Activated CD4-positive, alpha-beta memory T cell treated with anti-CD3 and anti-CD28 coated beads, Interleukin-2, amount 10 ng/mL, durations not matched to agents 7 days and 5 days (primary cell): ENCODE measurements at places on chromosomes 2 and 18. TPM values are rescaled to one million over a fixed set of nuclear protein-coding genes. Genes with fewer than 3 reads are reported as not detected.
A peak's percentile ranks its signal among the peaks of the same experiment; 100 is the strongest.

SPTBN1 gene
- 112 TPM for total RNA-seq

PTPRM gene
- 12.3 TPM for total RNA-seq

DNAJC10 gene
- 56.8 TPM for total RNA-seq

ITPRIPL1 gene
- 43.7 TPM for total RNA-seq

DLGAP1 gene
- total RNA-seq = 0.53 TPM

BOLL gene
- total RNA-seq = not detected

TRPM8 gene
- not detected for total RNA-seq

MROH2A gene
- not detected for total RNA-seq

DNA sequence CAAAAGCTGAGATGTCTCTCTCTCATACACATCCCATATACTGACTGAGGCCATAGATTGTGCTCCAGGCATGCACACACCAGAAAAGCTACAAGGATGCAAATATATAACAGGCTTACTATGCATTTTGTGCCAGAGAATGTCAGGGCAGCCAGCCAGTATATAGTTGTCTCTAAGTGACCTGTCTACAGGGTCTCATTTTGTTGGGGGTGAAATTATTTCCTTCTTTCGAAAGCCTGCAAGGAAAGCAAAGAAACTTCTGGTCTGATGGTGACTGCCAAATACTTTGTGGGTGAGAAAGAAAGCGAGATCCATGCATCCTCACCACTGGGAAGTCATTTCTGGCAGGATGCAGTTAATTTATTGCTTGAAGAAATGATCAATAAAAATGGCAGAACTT lies 70.2 kb downstream of the CDCA7 start:
- DNase-seq = no peak

GRCh38 chr2:15940661-15941480 lies 521 bp downstream of the MYCN start:
- no peak for DNase-seq

DNA sequence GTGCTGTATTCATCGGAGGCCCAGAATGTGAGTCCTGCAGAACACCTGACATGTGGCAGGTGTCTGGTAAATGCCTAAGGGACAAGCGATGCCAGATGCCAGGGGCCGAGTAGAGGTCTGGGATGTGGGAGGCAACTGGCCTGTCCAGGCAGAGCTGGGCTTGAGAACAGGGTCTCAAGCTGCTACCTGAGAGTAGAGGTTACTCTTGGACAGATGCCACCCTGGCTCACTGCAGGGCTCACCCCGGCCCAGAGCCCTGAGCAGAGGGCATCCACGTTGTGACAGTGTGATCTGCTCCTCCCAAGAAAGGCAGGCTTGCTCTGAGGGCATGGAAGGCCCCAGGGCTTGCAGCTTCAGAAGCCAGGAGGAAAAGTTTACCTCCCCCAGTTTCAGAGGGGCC lies 692.0 kb upstream of the ID2 start:
- no peak for DNase-seq

- no peak for DNase-seq
These were observed 9.8 kb downstream of the BOLA3 start for GRCh38 chr2:74137651-74138599.

DNA sequence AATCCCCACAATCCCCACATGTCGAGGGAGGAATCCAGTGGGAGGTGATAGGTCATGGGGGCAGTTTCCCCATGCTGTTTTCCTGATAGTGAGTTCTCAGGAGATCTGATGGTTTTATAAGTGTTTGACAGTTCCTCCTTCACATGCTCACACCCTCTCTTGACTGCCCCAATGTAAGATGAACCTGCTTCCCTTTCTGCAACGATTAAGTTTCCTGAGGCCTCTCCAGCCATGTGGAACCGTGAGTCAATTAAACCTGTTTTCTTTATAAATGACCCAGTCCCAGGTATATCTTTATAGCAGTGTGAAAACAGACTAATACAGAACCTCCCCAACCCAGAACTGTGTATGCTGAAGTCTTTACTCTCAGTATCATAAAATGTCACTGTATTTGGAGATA lies 289.5 kb upstream of the MMADHC start:
- no peak for DNase-seq

GRCh38 chr18:35703043-35703688 lies 121.6 kb downstream of the GALNT1 start:
- DNase-seq = no peak

- peak; percentile 58 for DNase-seq
These were observed 19.4 kb downstream of the THAP4 start for GRCh38 chr2:241617431-241618154.

DNA sequence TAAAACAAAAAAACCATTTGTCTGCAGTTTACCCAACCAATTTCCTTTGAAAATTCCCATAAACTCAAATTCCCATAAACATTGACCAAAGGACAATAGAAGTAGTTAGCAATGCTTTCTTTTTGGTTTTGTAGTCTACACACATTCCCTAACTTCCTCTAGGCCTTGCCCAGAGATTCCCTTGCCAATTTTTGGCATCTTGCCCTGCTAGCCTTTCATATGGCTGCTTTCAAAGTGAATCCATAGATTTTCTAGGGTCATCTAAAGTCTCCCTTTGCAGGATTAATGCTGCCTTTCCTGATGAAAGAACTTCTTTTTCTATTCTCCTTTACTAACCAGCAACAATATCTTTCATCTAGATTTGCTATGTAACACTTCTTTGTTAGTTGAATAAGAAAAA lies 33.4 kb downstream of the THSD7B start:
- no peak for DNase-seq

GRCh38 chr2:160836755-160837154 lies 323.5 kb upstream of the TANK start:
- DNase-seq = no peak

DNA sequence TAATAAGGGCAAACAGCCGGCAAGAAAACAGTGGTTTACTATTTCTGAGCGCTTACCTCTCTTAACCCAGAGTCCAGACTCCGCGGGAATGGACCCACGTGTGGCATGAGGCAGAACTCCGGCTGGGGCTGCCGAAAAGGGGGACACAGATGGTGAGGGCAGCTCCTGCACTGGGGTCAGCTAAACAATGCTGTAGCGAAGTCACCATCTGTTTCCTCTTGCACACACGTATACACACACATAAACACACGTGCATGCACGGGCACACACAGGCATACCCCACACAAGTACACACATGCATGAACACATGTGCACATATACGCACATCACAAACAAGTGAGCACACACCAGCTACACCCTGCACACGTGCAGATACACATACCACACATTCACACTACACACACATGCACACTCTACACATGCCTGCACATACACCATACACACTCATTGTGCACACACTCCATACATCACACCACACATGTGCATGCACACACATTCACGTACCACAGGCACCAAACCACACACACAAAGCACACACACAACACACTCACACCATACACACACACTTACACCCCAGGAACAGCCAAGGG lies 105.9 kb upstream of the ID2 start:
- DNase-seq = no peak

DNA sequence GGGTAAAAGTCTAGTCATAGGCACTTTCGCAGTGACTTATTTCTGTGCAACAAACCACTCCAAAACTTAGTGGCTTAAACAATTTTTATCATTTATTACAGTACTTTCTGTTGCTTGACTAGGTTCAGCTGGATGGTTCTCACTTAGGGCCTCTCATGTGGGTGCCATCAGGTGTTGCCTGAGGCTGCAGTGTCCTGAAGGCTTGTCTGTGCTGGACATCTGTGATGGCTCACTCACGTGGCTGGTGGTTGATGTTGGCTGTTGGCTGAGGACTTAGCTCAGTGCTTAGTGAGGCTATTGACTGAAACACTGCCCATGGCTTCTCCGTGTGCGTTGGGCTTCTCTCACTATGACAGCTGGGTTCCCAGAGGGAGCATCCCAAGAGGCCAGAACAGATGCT lies 81.4 kb upstream of the GCFC2 start:
- DNase-seq = no peak

GRCh38 chr2:73969356-73969755 lies 15.4 kb upstream of the TET3 start:
- DNase-seq = no peak

DNA sequence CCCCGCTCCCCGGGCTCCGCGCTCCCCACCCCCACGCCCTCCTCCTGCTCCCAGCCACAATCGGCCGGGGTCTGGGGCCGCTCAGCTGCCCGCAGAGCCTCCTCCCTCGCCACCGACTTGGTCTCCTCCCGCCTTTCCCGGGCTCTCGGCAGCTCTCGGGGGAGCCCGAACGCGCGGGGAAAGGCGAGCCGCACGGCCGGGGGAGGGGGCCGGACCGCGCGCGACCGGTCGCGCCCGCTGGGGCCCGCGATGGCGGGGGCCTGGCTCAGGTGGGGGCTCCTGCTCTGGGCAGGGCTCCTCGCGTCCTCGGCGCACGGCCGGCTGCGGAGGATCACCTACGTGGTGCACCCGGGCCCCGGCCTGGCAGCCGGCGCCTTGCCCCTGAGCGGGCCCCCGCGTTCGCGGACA lies 327 bp downstream of the LTBP1 start:
- DNase-seq = peak; percentile 17

- DNase-seq = no peak
These were observed 228.4 kb downstream of the MGAT5 start for GRCh38 chr2:134482131-134482723.

GRCh38 chr2:189960346-189960745 lies 102.2 kb downstream of the MSTN start:
- DNase-seq = no peak

DNA sequence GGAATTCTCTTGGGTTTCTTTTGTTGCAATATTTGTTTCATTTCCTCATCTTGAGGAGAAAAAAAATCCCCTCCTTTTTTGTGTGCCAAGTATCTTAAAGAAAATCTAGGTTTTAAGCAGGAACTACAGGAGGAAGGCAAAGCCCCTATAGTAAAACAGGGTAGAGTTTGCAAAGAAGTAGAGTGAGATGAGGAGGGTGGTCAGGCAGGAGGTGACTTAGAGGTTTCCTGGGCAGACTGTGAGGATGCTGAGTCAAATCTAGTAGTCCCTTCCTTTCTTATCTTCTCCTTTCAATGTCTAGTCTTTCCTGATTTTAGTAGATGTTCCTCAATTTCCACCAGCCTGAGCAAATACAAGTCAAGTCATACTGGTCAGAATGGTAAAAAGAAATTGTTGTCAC lies 222.5 kb downstream of the PMAIP1 start:
- no peak for DNase-seq

- DNase-seq = no peak
These were observed 34.7 kb upstream of the ALPP start for GRCh38 chr2:232343821-232344220.

GRCh38 chr2:233462826-233463470 lies 103.6 kb downstream of the USP40 start:
- no peak for DNase-seq

DNA sequence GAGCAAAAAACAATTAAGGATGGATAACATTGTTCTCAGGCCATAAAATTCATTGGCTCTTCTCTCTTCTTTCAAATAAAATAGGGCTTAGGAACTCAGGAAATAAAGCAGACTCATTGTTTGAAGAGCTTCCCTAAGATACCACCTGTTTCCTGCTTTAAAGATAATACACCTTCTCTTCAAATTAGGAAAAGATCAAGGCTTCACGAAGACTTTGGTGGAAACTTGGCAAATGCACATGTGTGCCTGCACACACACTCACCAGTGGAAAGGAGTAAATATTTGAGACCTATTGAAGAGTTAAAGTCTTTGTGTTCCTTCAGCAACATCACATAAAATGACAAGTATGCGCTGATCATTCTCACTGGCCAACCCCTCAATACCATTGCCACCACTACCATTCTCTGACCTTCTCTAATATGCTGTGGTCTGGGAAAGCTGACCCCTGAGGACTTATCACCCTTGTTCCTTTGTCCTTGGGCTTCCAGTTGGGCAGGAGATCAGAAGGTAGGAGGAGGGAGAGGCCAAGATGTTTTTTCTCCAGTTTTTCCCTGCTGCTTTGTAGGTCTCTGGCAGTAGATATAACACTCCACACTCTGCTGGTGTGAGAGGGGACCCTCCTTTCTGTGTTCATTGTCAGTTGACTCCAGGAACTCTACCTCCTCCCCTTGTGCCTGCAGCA lies 53.5 kb upstream of the SPOPL start:
- no peak for DNase-seq

- peak; percentile 23 for DNase-seq
These were observed 89.4 kb downstream of the CELF4 start for GRCh38 chr18:37476182-37476581.

- DNase-seq = no peak
These were observed 27.8 kb downstream of the GLI2 start for GRCh38 chr2:120763508-120763907.

DNA sequence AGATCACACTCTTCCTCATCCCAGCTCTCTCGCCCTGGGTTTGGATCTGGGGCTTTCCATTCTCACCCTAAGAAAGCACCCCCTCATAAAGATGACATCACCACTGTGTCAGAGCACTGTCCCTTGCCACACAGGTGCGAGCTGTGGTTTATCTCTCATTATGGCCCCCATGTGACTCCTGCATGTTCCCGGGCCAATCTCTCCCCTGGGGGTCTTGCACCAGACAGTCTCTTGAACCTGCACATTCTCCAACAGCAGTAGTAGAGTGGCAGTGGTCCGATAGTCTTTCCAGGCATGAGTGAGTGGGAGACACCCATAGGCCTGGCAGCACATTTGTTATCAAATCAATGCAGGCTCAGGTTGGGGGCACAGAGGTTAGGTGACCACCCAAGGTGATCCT lies 130.5 kb downstream of the HRH4 start:
- DNase-seq = no peak

- no peak for DNase-seq
These were observed 314.5 kb downstream of the NCKAP5 start for GRCh38 chr2:133253793-133254192.

GRCh38 chr2:2324565-2325101 lies 6.4 kb downstream of the MYT1L start:
- DNase-seq = no peak
